ENCODE measurements at places on chromosomes 12 and 14.

- peak; percentile 78 for DNase-seq
These were observed at the start of gene CDH24 for GRCh38 chr14:23056956-23057756. TSS of gene CDH24 (minus strand) at chr14:23057520. CDS start at chr14:23055733, 1,787 bp downstream.

GRCh38 chr12:113290506-113290905 is 44.4 kb downstream of the SLC8B1 start:
- no peak for DNase-seq

DNA sequence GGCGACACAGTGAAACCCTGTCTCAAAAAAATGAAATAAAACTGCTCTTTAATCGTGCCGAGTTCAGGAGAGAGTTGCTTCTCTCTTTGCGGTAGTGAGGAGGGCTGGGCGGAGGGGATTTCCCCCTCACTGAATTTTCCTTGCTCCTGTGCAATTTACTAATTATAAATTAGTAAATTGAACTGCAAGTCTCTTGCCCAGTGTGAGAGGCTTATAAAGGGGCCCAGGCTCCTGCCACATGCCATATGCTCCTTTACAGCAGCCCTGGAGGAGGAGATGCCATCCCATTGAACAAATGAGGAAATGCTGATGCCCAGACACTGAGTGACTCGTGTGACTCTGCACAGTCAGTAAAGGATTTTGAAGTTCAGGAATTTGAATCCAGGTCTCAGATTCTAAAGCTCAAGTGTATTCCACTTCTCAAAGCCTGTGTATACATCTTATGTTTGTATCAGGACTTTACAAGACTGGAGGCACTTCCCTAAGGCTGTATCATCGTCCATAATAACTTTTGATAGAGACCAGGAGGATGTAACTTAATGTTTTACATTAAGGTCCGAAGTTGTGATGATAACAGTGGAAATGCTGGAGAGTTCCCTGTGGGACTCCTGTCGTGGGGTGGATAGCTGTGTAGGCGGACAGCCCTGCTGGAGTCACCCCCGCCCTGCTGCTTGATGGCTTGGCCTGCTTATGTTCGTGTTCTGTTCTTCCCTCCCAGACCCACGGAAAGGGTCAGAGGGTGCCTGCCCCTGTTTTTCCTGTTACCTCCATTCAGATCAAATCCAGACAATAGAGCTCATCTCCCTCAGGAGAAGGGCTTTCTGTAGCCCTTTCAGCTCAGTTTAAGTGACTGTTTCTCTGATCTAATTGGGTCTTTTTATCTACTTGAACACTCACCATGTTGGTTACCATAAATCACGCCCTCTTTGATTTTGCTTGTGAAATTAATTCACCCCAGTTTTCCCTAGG is 13.9 kb downstream of the PELI2 start:
- no peak for DNase-seq

- no peak for DNase-seq
These were observed 312.2 kb upstream of the ATP2B1 start for GRCh38 chr12:90020881-90021280.

DNA sequence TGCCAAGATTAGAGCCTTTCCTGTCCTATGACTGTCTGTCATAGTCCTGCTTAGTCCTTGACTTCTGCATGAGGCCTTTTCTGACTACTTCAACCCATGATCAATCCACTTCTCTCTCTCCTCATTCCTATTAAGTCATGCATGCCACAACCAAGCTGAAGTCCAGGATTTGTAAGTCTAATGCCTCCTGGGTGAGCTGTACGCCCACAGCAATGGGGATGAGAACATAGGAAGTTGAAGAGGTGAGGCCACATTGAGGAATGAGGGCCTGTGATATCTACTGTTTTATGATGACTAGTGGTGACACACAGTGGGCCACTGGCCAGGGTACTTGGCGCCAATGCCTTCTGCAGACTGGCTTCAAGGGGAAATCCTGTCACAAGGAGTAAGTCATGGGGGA is 994.1 kb upstream of the TMEM132C start:
- no peak for DNase-seq

GRCh38 chr14:90520326-90520725 is 123.5 kb downstream of the CALM1 start:
- DNase-seq, result no peak
